ENCODE measurements at places on chromosomes 16 and 17. TPM values are rescaled to one million over a fixed set of nuclear protein-coding genes. Genes with fewer than 3 reads are reported as not detected.

NPIPA3 gene
- 4.5 TPM for total RNA-seq

CSH1 gene
- total RNA-seq, result not detected

OTOA gene
- total RNA-seq, result 0.17 TPM

YBX2 gene
- total RNA-seq, result 1.0 TPM

DNA sequence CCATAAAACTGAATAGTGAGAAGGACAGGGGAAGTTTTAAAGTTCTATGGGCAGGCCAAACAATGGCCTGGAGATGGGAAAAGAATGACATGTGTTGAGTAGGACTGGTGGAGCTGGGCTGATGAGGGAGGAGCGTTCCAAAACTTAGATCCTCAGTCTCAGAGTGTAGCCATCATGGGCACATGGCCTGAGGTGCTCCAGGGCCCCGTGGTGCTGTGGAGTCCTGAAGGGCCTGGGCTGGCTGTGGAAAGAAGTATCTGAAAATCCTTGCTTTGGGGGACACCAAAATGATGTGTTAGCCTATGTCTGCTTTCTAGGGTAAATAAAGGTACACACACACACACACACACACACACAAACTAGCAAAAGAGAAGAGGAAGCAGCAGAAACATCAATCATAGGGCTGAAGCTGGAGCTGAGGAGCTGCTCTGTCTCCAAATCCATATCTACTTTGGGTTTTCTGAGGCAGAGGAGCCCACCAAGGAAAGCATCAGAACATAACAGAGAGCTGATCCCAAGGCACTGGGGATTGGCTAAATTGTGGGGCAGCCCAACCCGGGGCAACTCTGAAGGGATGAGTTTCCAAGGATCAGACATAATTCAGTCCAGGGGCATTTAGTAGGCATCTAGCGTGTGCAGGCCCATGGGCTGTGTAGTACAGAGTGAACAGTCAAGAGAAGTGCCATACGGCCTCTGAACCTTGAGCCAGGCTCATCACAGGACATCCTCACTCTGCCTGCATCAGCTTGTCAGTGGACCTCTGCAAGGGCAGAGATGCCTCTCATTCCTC, 85.2 kb downstream of the C16orf78 start:
- DNase-seq, result peak; percentile 12

DNA sequence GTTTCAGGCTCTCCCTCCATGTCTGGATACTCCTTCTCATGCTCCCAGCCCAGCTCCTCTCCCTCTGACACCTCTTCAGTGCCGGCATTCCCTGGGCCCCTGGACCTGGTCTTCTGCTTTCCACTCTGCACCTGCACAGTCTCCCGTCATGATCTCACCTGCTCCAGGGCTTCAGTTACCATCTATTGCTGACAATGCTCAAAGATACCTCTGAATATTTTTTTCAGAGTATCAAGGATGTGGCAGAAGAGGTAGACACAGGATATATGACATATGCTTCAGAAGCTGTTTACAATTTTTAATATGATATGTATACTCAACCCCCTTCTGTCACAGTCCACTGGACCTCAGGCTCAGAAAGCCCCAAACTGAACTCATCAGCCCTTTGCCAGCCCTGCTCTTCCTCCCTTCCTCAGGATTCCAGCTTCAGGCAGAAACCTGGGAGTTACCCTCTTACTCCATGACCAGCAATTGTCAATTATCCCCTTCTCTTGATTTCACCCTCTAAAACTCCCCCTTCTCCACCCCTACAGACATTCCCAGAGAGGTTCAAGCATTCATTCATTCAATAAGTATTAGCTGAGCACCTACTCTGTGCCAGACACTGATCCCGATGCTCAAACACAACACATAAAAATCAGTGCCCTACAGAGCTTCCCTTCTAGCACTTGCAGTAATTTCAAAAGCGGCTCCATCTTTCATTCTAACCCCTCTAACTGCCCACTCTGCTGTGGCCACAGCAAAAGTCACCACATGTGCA, 7.8 kb upstream of the MLLT6 start:
- no peak for DNase-seq

DNA sequence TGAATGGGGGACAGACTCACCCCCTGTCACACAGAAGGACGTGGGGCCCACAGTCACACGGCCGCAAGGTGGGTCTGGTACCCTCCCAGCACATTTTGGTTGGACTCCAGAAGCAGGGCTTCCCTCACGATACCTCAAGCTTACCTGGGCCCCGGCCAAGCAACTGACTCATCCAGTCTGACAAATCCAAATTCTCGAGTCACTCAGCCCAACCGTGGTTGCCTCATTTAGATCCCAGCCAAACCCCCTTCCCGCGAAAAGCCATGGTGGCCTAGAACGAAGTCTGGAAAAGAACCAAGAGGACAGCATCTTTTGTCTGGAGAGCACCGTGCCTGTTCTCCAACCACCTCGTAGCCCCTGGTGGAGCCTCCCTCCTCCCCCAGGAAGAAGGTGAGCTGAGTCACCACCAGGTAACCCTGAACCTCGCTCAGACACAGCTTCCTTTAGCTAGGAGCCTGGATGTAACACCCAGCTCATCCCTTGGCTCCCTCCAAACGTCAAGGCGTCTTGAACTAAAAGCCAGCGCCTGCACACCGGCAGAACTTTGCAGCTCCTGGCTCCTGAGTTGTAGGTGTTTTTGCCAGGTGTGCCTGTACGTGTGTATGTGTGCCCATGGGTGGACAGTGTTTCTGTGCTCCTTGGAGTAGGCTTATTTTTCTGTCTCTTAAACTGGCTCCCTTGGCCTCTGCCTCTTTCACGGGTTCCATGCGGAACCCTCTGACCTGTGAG, 78.9 kb downstream of the CMIP start:
- DNase-seq, result peak; percentile 71

- no peak for DNase-seq
Measured at GRCh38 chr16:62882552-62883221, 846.4 kb upstream of the CDH8 start.

GRCh38 chr17:76994237-76994637, 126.0 kb downstream of the MGAT5B start:
- no peak for DNase-seq

DNA sequence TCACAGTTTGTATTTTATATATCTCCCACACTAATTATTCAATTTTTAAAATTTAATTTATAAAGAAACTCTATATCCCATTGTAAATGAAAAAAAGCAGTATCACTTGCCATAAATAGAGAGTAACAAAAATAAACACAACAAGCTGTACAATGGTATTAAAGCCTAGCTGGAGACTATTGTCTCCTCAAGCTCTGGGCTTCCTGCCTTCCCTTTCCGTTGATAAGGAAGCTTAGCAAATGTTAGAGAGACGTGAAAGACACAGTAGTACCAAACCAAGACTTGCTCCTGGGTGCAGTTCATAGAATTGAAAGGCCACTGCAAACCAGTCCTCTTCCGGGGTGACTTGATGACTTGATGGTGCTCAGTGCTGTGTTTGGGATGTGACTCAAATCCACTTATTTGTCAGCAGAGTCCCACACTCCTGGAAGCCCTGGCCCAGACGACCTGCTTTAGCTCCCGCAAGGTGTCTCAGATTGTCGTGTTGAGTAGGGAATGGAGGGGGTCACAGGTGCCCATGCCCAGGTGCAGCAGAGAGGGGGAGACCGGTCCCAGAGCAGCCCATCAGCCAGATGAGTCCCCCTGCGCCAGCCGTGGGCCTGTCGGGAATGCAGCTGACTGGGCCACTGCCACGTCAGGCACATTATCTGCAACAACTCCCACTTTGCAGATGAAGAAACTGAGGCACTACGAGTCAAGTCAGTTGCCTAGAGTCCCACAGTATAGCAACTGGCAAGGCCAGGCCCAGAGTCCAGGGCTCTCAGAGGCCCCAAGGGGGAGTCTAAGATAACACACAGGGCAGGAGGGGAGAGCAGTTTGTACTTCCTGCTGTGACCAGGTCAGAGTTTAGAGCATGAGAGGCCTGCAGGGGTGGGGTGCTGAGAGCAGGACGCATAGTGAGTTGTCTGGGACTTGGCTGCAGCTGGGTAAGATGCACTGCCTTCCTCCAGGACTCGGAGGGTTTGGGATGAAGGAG, 40.5 kb downstream of the PSME3IP1 start:
- DNase-seq, result no peak

- no peak for DNase-seq
Measured at GRCh38 chr17:17723354-17724261, 42.4 kb downstream of the RAI1 start.

GRCh38 chr16:65760874-65761273, 605.6 kb upstream of the CDH5 start:
- no peak for DNase-seq

DNA sequence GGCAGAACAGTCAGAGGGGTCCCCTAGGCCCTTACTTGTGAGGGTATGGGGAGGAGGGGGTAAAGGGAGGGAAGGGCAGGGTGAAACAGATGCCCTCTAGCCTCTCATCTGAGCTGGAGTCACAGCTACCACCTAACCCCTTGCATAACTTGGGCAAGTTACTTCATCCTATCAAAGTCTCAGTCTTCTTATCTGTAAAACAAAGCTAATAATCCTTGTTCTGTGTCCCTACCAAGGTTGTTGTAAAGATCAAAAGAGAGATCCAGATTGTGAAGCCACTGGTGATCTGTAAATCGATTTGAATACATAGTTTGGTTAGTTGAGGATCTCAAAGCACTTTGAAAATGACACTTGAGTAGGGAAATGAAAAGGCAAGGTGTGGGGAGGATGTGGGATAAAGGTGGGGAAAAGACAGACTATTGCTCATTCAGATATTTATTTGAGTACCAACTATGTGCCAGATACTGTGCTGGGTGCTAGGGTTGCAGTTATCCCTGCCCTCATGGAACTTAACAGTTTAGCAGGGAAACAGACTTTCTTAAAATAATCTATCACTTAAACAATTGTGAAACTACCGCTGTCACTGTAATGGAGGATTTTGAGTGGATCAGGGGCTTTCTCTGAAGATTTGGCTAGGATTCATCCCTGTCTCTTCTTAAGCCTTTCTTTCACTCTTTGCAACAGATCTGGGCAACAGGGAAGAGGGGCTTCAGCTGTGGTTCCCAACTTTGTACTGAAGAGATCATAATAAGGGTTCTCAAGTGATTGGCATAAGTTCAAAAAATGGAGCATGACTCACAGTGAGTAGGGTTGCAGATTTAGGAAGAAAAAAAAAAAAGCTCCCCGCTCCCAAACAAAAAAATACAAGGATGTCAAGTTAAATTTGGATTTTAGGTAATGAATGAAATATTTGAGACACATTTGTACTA, 3.0 kb downstream of the HEATR9 start:
- no peak for DNase-seq

DNA sequence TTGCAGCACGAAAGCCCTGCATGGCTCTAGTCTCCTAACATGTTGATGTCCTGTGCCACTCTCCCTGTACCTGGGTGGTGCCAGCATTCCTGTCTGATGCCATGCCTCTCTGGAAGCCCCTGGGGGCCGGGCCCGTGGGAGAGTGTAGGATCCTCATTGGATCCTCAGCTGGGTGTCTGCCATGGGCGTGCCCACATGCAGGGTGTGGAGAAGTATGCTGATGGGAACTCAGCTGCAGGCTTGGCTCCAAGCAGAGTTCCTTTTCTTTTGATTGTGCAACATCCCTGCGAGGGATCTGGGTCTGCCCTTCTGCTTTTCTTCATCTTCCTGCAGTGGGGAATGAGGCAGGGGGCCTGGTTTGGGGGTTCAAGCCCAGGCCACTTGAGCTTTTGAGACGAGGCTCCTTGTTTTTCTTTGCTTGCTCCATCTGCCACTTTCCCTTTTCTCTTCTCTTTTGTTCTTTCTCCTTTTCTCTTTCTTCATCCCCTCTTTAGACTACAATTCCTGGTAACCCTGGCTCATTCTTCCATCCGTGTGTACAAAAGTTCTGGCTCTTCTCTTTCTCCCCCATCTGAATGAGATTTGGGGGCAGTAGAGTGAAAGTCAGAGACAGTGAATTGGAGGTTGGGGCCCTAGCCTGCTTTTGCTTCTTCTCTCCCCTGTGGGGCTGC, 32.9 kb downstream of the KSR1 start:
- peak; percentile 83 for DNase-seq

- no peak for DNase-seq
Measured at GRCh38 chr16:8310816-8311215, 279.5 kb downstream of the TMEM114 start.

- DNase-seq, result peak; percentile 87
Measured at GRCh38 chr17:3535253-3535995, 22.2 kb downstream of the TRPV3 start.

GRCh38 chr16:30715750-30716445, 16.9 kb downstream of the SRCAP start:
- DNase-seq, result no peak

DNA sequence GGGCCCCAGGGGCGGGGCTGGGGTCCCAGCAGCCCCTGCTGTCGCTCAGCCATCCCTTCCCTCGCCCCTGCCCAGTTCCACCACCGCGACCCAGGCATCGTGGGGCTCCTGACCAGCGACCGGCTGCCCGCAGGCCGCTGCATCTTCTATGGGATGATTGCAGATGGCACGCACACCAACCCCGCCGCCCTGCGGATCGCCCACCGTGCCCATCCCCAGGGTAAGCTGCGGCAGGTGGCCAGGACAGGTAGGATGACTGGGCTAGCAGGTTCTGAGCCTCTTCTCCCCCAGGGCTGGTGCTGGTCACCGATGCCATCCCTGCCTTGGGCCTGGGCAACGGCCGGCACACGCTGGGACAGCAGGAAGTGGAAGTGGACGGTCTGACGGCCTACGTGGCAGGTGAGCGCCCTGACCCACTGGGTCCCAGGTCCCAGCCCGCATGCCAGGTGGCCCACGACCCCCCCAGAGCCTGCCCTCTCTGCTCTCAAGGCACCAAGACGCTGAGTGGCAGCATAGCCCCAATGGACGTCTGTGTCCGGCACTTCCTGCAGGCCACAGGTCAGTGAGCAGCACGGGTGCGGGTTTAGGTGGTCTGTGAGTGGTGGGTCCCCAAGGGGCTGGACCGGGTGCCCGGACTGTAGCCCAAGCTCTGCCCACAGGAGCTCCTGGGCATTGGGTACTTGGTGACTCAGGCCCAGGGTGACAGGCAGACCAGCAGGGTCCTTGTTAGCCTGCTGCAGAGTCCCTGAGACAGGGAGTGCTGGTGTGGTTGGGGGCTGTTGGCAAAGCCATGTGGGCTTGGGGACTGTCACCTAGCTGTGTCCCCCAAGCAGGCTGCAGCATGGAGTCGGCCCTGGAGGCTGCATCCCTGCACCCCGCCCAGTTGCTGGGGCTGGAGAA, 2.8 kb downstream of the CEMP1 start:
- no peak for DNase-seq

DNA sequence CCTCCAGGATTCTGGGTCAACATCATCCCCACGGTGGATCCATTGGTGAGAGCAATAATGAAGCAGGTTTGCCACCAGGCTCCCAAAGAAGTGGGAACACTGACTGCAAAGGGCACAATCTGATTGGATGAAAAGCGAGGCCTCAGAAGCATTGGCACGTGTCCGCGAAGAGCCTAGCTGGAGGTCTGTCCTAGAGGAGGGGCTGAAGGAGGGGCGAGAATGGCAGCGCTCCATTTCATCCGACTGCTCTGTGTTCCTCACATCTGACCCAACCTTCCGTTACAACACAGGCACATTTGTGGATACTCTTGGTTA, 79.9 kb downstream of the MRC2 start:
- no peak for DNase-seq
